ENCODE measurements at places on chromosomes 6 and 20.

GRCh38 chr6:11699576-11699975 lies 79.0 kb downstream of the ADTRP start:
- no peak for DNase-seq

- no peak for DNase-seq
These were observed 62.4 kb downstream of the TNFRSF21 start for GRCh38 chr6:47247227-47247797.

DNA sequence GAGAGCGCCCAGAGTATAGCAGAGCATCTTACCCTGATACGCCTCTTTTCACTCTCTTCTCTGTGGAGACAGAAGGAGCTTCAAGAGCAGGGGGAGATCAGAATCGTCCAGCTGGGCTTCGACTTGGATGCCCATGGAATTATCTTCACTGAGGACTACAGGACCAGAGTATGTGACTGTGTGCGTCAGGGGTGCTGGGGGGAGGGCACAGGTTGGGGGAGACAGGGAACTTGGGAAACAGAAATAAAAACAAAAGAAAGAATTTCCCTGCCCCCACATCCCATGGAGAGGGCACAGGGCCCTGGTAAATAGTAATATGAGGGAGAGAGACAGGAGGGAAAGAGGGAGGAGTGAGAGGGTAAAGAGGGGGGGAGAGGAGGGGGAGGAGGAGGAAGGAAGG lies 3.0 kb upstream of the C4A start:
- no peak for DNase-seq

DNA sequence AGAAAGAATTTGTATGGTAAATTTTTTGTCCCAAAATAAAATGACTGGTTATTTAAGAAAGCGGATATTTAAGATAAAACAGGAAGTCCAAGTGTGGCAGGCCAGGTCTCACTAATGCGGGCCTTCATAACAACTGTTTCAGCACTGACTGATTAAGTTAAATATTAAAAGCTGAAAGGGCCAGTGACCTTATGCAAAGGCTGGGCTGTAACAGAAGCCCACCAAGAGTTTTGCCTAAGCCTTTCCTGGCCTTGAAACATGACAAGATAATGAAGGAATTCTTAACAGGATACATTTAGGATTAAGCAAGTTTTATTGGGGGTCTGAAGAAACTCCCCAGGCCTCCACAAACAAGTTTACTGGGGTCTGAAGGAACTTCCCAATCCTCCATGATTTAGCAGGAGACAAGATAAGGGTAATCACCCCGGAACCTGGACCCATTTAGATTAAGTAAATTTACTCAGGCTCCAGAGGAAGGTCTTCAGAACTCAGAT lies 36.3 kb downstream of the ZNF133 start:
- DNase-seq, result no peak

GRCh38 chr6:11179419-11180202 lies 52.9 kb downstream of the NEDD9 start:
- no peak for DNase-seq

DNA sequence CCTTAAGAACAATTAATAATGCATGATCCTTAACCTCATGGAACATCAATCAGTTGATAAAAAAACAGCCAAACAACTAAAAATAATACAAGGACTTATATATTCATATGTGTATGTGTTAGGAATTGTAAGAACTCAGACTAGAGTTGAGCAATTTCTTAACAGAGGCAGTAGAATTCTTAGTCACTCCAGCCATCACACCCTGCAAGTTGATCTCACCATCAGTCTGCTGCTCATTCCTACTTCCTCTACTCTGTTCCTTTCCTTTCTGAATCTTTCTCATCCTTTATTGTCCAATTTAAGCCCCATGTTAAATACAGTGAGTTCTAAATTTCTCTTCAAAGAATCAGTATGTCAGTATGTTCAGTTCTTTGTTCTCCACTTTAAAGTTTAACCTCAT lies 2.6 kb downstream of the ZNF165 start:
- DNase-seq, result no peak

- no peak for DNase-seq
These were observed 1.2 kb downstream of the SLC35B2 start for GRCh38 chr6:44255871-44256774.
